ENCODE measurements at places on chromosomes 5 and 9.

GRCh38 chr5:3352711-3353110, 242.9 kb upstream of the IRX1 start:
- DNase-seq = no peak
- H3K36me3 ChIP-seq = no peaks in the 10 kb centered on the region
- H3K4me1 ChIP-seq = no peaks in the 10 kb centered on the region

DNA sequence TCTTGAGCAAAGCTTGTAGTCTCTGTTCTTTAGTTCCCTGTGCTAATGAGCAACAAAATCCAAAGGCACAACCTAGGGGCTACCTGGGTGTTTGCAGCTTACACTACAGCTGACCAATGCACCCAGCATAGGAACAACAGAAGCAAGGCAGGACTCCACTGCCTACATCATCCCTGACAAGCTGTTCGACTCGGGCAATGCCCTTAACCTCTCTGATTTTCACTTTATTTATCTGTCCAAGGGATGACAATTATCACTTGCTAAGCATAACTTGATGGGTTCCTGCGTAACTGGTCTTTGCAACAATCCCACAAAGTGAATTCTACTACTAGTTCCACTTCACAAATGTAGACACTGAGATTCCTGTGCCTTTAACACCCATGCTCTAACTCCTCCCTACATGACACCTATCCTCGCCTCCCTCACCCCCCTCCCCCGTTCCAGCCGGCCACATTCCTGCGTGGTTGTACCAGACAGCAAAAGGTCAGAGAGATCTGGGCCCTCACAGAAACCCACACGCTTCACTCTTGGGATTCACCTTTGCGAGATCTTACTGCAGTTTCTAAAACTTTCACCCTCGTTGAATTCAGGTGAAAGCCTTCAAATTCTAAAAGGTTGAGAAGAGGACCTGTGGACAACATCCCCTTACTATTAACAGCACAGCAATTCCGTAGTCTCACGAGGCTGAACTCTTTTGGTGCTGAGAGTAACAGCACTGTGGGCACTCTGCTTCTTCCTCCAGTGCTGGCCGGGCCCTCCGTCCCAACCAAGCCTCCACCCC, 995 bp downstream of the IPPK start:
- no peaks in the 10 kb centered on the region for H3K36me3 ChIP-seq
- H3K27me3 ChIP-seq = no peaks in the 10 kb centered on the region
- peak overlapping the region; percentile 83 for H3K4me3 ChIP-seq
- peaks cover 30% of the 10 kb centered on the region for H3K4me1 ChIP-seq
- H3K27ac ChIP-seq = peak overlapping the region; percentile 87
- no peak for DNase-seq

GRCh38 chr5:22056601-22057000, 796.5 kb downstream of the CDH12 start:
- no peak overlapping the region for H3K4me3 ChIP-seq
- no peaks in the 10 kb centered on the region for H3K36me3 ChIP-seq
- DNase-seq = no peak
- H3K27ac ChIP-seq = no peak overlapping the region

- no peak overlapping the region for H3K27ac ChIP-seq
- H3K4me1 ChIP-seq = no peaks in the 10 kb centered on the region
- DNase-seq = no peak
- peaks cover 2% of the 10 kb centered on the region for H3K36me3 ChIP-seq
- H3K4me3 ChIP-seq = no peak overlapping the region
Measured at GRCh38 chr5:108326982-108327381, 54.9 kb downstream of the FBXL17 start.

- no peak overlapping the region for H3K4me3 ChIP-seq
- H3K27me3 ChIP-seq = no peaks in the 10 kb centered on the region
- H3K27ac ChIP-seq = no peak overlapping the region
- no peaks in the 10 kb centered on the region for H3K4me1 ChIP-seq
- no peak for DNase-seq
Measured at GRCh38 chr9:135220601-135221575, 133.4 kb downstream of the OLFM1 start.

DNA sequence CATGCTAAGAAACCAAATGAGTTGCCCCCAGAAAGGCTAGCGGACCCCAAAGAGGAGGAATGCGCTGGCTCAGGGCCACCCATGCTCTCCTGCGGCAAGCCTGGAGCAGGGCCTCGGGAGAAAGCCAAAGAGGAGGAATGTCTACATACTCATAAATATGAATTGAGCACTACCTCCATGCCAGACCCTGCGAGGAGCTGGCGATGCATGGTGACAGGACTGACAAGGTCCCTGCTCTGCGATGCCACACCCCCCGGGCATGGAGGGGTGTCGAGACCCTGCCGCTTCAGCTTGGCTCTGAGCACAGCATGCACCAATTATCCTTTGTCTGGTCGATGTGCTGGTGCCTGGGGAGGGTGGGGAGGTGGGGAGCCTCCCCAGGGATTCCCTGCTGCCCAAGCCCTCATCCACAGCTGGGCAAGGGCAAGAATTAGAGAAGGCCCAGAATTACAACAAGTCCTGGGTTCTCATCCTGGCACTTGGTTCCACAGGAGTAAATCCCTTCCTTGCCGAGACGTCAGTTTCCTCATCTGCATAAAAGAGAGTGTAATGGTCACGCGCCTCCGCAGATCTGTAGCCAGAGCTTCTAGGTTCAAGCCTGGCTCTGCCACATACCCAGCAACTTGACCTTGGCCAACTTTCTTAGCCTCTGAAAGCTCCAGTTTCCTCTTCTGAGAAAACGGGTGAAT, 74.4 kb downstream of the FAM114A2 start:
- H3K4me1 ChIP-seq = no peaks in the 10 kb centered on the region
- H3K27ac ChIP-seq = no peak overlapping the region
- no peaks in the 10 kb centered on the region for H3K27me3 ChIP-seq
- H3K36me3 ChIP-seq = no peaks in the 10 kb centered on the region

- no peak overlapping the region for H3K27ac ChIP-seq
- no peaks in the 10 kb centered on the region for H3K4me1 ChIP-seq
- no peak for DNase-seq
- no peaks in the 10 kb centered on the region for H3K27me3 ChIP-seq
- H3K36me3 ChIP-seq = no peaks in the 10 kb centered on the region
Measured at GRCh38 chr5:107457138-107457537, 213.6 kb downstream of the EFNA5 start.

- H3K27me3 ChIP-seq = no peaks in the 10 kb centered on the region
- no peaks in the 10 kb centered on the region for H3K36me3 ChIP-seq
- H3K27ac ChIP-seq = no peak overlapping the region
- no peak for DNase-seq
- no peaks in the 10 kb centered on the region for H3K4me1 ChIP-seq
Measured at GRCh38 chr9:131117121-131117761, 8.1 kb upstream of the NUP214 start.

DNA sequence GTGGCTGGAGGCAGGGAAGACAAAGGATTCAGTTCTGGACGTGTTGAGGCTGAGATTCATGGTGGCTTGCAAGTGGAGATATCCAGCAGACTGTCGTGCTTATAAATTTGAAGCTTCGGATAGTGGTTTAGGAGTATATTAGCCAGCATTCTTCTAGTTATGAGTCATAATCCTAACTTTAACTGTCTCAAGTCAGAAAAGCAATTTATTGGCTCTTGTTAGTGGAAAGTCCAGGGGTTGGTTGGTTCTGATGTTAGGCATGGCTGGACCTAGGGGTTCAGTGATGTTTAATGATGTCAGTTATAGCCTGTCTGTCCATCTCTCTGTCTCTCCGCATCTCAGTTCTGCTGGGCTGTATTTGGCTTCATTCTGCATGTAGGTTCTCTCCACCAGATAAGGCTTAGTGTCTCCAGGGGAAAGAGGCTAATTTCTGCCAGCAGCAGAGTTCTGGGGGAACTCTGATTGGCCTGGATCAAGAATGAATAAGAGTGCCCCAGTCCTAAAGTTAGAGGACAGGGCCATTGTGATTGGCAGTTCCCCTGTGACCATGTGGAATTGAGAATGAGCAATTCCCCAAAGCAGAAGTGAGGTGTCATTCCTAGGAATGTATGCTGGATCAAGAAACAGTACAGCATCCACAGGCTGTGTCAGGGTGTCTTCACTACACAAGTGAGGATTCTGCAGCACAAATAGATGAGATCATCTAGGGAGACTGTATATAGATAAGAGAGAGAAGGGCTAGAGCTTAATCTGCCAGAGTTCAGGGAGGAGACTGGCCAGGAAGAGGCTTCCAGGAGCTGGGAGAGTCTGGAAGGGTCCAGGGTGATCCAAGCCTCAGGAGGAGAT, 72.9 kb upstream of the SHB start:
- H3K27me3 ChIP-seq = peaks cover 6% of the 10 kb centered on the region
- no peak overlapping the region for H3K27ac ChIP-seq
- H3K4me3 ChIP-seq = no peak overlapping the region
- DNase-seq = no peak
- H3K36me3 ChIP-seq = no peaks in the 10 kb centered on the region
- no peaks in the 10 kb centered on the region for H3K4me1 ChIP-seq
